Stimulated activated CD8-positive, alpha-beta memory T cell treated with anti-CD3 and anti-CD28 coated beads, Interleukin-4, amount 100 ng/mL, for 4 hours (primary cell): ENCODE measurements at places on chromosomes 4 and X.

DNA sequence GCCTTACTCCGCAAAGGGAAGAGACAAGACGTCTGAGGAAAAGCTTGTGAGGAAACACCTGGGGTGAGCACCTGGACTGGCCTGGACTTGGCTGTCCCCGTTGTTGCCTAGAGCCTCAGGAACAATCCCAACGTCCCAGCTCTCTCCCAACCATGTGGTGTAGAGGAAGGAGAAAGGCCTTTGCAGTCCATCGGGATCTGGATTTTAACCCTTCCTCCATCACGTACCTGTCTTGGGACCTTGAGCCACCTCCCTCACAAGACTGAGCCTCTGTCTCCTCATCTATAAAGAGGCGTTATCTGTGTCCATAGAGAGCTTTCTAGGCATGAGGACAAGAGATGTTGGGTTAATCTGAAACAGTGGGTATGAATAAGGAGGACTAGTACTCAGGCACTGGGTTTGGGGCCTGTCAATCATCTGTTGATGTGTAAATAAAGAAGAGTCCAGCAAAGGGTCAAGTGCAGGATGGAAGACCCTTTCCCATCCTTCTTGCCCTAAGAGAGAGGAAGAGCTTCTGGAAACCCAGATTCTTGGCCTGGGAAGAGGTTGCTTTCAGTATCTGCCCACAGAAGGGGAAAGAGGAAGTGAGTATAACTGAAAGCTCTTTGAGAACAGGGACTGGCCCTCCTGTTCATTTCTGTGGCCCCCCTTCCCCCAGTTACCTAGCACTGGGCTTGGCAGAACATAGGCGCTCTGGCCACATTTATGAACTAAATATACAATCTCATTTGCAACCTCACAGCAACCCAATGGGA lies 137.1 kb downstream of the PJA1 start:
- DNase-seq: no peak

DNA sequence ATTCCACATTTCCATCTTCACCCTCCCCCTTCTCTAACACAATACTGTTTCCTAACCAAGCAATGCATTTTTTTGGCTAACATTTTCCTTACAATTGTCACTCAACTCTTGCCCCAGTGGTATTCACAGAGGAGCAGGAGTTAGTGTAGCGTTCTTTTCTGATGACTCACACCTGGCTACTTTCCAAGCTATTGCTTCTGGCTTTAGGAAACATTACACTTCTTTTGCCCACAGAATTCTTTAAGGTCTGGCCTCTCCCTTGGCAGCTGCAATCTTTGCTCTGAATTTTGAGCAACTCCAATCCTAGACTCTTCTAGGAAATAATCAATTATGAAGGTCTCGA lies 27.5 kb upstream of the PDGFC start:
- no peak for DNase-seq

DNA sequence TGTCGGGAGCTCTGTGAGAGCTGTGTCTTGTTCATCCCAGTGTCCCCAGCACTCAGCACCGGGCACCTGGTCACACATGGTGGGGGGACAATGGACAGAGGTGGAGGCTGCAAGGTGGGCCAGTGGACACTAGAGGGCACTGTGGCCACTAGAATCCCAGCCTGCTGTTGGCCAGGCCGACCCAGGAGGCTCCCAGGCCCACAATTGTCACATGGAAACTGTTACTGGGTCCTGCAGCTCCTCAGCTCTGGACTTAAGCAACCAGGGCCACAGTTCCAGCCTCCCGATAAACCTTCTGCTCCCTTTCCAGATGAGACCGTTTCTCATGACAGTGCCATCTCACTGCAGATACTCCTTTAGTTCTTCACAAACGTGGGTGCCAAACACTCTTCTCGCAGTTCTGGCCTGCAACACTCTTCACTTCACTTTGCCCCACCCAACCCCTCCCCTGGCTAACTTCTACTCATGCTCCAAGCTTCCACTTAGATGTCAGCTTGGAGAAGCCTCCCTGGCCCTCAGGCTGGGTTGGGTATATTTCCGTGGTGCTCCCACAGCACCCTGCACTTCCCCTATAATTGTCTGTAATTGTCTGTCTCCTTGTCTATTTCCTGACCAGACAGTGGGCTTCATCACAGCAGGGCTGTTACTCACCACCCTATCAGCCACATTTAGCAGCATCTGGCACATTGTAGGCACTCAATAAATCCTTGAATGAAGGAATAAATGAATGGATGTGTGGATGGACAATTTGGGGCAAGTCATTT lies 3.5 kb upstream of the IQSEC2 start:
- DNase-seq: no peak

- no peak for DNase-seq
These were observed 1213.4 kb downstream of the STIM2 start for GRCh38 chr4:28073860-28074555.

GRCh38 chr4:99585516-99585915 lies 10.9 kb downstream of the MTTP start:
- no peak for DNase-seq

- no peak for DNase-seq
These were observed 738.4 kb downstream of the PCDH18 start for GRCh38 chr4:136793848-136794247.

- no peak for DNase-seq
These were observed 55.1 kb downstream of the UGT8 start for GRCh38 chr4:114653675-114654074.

GRCh38 chrX:40326186-40326965 lies 228.6 kb upstream of the BCOR start:
- DNase-seq: no peak
